Stimulated activated CD4-positive, alpha-beta T cell treated with anti-CD3 and anti-CD28 coated beads, TNF-alpha, amount 100 ng/mL, for 48 hours (primary cell): ENCODE measurements at places on chromosomes 11 and 22.

- DNase-seq = no peak
Observed at GRCh38 chr11:72235351-72236057, 8.5 kb downstream of the PHOX2A start.

DNA sequence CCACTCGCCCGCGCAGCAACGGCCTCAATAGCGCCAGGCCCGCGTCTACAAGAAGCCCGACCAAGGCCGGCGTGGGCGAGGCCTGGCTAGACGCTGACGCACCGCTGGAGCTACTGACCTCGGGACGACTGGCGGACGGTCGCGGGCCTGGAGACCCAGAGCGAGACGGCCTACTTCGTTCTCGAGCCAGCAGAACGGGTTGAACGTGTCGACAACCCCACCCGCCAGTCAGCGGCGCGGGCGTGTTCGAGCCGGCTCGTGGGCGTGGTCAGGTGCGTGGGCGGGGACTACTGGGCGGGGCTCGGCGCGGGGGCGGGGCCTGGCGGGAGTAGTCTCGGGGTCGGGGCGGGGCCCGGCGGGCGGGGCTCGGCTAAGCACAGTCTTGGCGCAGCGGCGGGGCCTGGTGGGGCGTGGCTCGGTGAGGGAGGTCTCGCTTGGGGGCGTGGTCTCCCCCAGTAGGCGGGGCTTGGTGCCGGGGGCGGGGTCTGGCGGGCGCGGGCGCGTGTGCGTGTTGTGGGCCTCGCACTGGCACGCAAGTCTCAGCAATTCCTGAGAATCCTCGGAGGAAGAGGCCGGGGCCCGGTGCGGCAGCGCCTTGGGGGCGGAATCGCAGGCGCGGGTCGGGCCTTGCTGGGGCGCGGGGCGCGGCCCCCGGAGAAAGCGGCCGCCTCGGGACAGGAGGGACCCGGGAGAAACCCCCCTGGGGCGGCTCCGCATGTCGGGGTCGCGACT, at the start of gene RNH1:
Gene RNH1 (minus strand): TSS at position 248 of the 732 bp plus-strand sequence. CDS start 5,080 bp downstream, outside the sequence.
- DNase-seq = peak; percentile 100

GRCh38 chr22:20205964-20206708, 55.3 kb upstream of the CCDC188 start:
- DNase-seq = peak; percentile 42

- no peak for DNase-seq
Observed at GRCh38 chr11:71940561-71941219, 11.8 kb downstream of the RNF121 start.

- DNase-seq = no peak
Observed at GRCh38 chr11:112615891-112616290, 345.3 kb upstream of the NCAM1 start.

DNA sequence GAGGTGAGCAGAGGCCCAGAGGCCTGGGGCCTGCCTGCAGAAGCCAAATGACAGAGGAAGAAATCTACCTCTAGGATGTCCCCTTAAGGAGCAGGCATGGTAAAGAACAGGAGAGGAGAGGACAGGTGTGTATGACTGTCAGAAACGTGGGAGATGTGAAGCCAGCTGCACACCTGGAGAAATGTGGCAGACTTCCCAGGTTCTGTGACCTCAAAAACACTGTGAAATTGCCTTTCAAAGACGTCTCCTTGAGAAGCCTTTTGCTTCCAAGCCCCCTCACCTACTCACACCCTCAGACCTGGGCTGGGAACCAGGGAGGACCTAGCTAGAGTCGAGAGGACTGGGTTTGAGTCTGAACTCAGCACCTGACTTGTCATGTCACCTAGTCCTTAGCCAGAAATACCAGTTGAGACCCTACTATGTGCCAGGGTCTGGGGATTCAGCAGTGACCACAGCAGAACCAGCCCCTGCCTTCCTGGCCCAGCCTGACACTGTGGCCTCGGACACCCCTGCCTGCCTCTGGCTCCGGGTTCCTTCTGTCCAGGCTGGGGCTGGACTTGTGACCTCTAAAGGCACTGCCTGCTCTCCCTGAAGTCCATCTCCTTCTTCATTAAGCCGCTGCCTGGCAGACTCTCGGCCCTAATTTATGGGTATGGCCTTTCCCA, 5.6 kb downstream of the TPBGL start:
- no peak for DNase-seq

GRCh38 chr11:70615036-70615875, 216.9 kb downstream of the CTTN start:
- DNase-seq = no peak

DNA sequence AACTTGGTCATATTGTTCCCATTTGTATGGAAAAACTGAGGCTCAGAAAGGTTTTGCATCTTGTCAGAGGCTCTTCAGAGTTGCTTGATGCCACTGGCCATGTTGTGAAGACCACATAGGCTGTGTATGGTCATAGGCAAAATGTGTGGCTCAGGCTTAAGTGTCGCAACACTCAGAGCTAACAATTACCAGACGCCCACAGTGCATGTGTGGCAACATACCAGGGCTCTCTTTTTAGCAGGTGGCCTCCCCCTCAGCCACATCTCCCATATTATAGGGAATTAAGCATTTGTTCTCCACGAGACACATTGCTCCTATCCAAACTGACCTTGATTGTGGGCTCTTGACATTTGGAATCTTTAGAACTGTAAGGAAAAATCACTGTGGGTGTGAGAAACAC, 802.5 kb downstream of the DLG2 start:
- DNase-seq = no peak

DNA sequence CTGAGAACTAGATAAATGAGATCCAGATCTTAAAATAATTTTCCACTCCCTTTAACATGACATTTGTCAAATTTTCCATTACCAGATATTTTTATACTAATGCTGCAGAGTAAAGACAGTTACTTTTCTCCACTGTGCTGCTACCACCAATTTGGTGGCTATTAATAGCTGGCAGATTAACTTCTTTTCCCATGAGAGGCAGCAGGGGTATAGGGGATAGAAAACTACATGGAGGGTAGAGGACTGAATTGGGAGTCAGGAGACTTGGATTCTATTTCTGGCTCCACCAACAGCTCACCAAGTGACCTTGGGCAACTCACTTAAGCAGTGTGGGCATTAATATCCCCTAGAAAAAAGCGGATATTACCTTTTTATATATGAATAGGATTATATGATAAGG, 69.2 kb downstream of the KIF18A start:
- no peak for DNase-seq

- DNase-seq = no peak
Observed at GRCh38 chr11:123235656-123236261, 40.7 kb upstream of the CLMP start.

DNA sequence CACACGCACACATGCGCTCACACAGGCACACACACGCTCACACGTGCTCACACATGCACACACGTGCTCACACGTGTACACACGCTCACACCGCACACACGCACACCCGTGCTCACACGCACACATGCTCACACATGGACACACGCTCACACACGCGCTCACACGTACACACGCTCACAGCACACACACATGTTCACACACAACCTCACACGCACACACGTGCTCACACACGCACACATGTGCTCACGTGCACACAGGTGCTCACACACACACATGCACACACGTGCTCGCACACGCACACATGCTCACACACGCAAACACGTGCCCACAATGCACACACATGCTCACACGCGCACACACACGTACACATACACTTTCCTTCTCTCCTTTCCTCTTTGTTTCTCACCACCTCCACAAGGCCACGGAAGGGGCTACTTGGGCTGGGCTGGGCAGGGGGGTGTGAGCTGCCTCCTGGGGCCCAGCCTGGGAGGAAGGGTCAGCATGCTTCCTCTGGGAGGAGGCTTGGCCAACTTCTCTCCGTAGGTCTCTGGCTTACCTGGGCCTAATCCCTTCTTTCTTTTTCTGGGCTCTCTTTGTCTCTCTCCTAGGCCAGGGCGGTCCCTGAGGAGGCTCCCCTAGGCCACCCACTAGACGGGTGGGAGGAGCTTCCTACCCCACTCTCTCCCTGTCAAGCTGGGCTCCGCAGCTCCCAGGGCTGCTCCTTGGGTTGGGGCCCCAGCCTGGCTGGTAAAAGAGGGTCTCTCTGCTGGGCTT, 34.5 kb upstream of the PARVG start:
- DNase-seq = no peak

DNA sequence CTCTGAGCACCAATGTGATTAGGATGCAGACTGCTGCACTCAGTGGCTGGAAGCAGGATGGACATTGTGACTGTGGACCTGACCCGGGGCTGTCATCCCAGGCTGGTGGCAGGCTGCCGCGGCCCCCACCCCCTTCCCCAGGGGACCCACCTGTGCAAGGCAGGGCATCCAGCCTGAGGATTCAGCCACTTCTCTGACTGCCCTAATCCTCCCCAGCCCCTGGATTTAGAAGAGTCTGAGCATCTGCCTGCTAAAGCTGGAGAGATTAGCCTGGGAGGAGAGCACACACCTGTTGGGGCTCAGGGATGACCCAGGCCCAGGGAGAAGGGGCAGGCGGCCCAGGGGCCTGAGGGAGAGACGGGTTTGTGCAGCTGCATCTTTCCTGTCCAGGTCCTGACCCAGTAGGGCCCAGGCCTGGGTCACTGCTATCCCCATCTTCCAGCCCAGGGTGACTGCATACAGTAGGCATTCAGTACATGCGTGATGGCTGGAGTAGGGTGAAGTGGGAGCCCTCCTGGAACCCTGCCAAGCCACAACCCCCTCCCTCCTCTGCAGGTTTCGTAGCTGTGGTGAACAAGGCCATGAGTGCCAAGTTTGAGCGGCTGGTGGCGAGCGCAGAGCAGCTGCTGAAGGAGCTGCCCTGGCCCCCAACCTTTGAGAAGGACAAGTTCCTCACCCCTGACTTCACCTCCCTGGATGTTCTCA, 12.1 kb downstream of the DPP3 start:
- DNase-seq = no peak

GRCh38 chr11:129302386-129303101, 73.1 kb upstream of the BARX2 start:
- DNase-seq = no peak

DNA sequence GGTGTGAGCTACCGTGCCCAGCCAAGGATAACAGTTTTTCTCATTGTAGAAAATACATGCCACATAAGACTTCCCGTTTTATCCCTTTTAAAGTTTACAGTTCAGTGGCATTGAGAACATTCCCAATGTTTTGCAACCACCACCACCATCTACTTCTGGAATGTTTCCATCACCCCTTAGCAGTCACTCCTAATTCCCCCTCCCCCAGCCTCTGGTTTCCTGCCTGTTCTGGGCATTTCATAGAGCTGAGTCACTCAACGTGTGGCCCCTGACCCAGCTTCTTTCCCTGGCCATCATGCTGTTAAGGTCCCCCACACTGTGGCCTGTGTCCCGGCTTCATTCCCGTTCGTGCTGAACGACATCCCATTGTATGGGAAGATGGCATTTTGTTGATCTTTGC, 30.7 kb downstream of the FGF4 start:
- no peak for DNase-seq

GRCh38 chr11:62011881-62012280, 44.4 kb upstream of the FTH1 start:
- no peak for DNase-seq

GRCh38 chr22:36835903-36836302, 19.1 kb upstream of the PVALB start:
- no peak for DNase-seq

- no peak for DNase-seq
Observed at GRCh38 chr11:132427611-132428010, 1057.2 kb downstream of the NTM start.

- no peak for DNase-seq
Observed at GRCh38 chr11:2222451-2222850, 47.9 kb downstream of the ASCL2 start.

DNA sequence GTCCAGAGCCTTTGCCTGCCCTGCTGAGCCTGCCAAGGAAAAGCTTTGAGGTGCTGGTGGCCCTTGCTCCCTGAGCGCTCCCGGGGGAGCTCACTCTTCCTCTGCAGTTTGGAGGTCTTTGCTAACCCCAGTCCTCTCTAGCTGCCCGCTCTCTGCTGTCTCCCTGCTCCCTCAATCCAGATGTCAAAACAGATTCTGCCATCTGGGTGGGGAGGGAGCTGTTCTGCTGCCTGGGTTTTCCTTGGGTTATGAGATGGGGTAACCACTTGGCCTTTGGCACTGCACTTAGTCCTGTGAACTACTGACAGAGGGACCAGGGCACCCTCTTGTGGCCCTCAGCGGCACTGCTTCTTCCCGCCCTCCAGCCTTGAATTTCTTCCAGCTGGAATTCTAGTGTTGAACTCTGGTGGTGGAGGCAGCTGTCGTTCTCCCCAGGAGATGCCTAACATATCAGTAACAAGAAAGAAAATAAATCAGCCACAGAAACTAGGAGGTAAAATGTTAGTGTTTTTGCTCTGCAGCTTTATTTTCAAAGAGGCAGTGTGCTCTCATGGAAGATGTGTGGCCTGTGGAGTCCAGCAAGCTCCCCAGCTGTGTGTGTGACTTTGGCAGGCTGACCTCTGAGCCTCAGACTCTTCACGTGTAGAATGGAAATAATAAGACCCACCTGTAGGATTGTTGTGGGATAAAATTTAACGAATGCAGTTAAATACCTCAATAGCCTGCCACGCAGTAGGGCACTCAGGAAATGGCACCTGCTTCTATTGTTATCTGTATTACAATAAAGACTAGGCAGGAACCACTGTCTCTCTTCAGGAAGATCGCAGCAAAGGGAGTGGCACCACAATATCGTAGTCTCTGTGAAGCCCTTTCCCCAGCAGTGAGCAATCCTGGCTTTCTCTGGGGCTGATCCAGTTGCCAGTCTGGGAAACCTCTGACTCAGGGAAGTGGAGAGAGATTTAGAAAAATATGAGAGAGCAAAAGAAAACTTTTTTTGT, 23.4 kb downstream of the ARFGAP2 start:
- DNase-seq = peak; percentile 25

GRCh38 chr11:72723508-72723907, 28.7 kb downstream of the ARAP1 start:
- no peak for DNase-seq
